ENCODE measurements at places on chromosomes 3 and 15.
A peak's percentile ranks its signal among the peaks of the same experiment; 100 is the strongest.

- DNase-seq, result no peak
Measured at GRCh38 chr15:35043373-35044095, 41.6 kb downstream of the NANOGP8 start.

- no peak for DNase-seq
Measured at GRCh38 chr3:119672776-119673175, 4.4 kb downstream of the COX17 start.

- DNase-seq, result no peak
Measured at GRCh38 chr3:31714495-31715280, 182.0 kb downstream of the STT3B start.

- peak; percentile 44 for DNase-seq
Measured at GRCh38 chr3:17195856-17196604, 311.3 kb downstream of the PLCL2 start.

- DNase-seq, result peak; percentile 33
Measured at GRCh38 chr3:129722527-129722926, 116.1 kb upstream of the PLXND1 start.

DNA sequence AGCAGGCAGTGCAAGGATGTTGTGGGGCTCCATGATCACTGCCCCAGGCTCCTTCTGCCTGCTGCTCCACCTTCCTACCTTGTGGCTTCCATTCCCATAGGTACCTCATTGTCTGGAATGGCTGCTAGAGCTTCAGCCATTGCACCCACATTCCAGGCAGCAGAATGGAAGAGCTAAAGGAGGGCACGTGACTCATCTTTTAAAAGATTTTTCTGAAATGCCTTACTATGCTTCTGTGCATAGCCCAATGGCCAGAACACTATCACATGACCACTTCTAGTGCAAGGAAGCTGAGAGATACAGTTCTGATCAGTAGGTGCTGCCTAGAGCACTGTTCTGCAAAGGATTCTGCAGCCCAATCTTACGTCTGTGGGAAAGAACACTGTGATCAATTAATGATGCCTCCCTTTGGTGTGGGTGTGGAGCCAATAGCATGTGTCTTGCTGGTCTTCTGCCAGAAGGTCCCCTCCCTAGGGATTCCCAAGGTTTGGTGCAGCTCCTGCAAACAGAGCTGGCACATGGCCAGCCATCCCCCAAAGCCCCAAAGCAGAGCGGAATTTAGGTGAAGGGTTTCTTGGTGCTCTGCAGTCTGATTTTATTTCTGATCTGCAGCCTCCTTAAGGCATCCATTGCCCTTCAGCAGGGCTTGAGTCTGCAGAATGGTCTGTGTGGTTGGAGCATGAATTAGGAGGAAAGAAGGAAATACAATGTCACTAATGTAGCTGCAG, 34.4 kb downstream of the SPSB4 start:
- no peak for DNase-seq

DNA sequence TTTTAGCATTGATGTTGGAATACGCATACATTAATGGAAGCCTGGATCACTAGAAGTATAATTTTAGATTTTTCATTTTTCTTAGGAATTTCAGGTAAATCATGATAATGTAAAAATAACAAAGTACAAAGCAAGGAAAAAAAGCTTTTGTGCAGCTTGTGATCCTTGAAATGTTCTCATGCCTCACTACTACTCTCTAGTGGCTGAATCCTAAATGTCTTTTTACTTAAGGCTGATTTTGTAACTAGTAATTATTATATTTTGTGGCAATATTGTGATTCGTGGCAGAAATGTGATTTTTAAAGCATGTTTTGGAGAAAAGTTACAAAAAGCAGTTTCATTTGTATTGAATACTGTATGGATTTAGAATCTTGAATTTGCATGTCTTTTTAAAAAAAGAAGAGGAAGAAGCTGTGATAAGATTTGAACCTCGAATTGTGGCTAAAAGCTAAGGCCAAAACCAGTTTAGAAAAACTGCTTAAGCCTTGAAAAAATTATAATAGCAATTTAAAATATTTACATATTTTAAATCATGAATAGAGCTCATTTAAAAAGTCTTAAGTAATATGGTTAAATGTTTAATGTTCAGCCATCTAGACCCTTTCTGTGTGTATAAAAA, 39.0 kb downstream of the U2SURP start:
- peak; percentile 3 for DNase-seq

DNA sequence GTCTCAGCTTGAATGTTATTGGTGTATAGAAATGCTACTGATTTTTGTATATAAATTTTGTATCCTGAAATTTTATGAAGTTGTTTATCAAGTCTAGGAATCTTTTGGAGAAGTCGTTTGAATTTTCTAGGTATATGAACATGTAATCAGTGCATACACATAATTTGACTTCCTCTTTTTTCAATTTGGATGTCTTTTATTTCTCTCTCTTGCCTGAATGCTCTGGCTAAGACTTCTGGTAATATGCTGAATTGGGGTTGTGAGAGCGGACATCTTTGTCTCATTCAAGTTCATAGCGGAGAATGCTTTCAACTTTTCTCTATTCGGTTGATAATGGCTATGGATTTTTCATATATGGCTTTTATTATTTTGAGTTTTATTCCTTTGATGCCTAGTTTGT, 100.9 kb upstream of the MCTP2 start:
- no peak for DNase-seq

GRCh38 chr3:128493570-128494366, 767 bp upstream of the GATA2 start:
- DNase-seq, result no peak

- no peak for DNase-seq
Measured at GRCh38 chr3:160945336-160945735, 159.8 kb downstream of the B3GALNT1 start.

GRCh38 chr15:41659190-41659589, 1.0 kb upstream of the MGA start:
- DNase-seq, result no peak

GRCh38 chr15:99014803-99015697, 7.5 kb upstream of the PGPEP1L start:
- DNase-seq, result no peak

GRCh38 chr3:15180042-15180611, 25.9 kb upstream of the CAPN7 start:
- DNase-seq, result no peak

GRCh38 chr15:78671626-78672211, 30.7 kb upstream of the CHRNB4 start:
- DNase-seq, result peak; percentile 100

GRCh38 chr3:52696830-52697631, 8.6 kb downstream of the GLT8D1 start:
- no peak for DNase-seq

DNA sequence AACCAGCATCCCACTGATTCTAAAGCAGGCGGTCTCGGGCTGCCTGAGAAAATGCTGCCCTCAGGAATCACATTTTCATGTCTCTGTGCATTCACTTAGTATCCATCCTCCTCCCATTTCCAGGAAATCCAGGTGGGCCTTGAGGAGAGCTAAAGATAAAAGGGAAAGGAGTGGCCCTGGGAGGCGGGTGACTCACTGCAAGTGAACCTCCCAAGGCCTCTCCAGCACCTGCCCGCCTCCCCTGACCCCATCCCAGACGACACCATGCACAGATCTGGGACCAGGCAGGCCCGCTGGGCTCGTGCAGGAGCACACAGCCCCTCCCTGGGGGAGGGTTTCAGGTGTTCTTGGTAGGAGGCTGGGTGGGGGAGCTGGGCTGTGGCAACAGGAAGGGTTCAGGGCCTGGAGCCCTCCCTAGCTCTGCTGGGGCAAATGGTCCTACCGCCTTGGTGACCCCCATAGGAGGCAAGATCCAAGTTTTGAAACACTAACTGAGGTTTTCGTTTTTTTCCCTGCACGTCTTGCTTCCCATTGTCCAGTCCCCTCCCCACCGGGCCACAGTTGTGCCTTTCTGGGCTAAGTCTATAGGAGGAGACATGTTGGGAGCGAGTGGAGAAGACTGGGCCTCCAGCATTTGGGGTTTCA, 22.2 kb downstream of the MELTF start:
- no peak for DNase-seq

GRCh38 chr3:186214670-186215069, 105.8 kb upstream of the ETV5 start:
- no peak for DNase-seq

GRCh38 chr3:187185759-187186158, 11.5 kb upstream of the RTP1 start:
- no peak for DNase-seq

DNA sequence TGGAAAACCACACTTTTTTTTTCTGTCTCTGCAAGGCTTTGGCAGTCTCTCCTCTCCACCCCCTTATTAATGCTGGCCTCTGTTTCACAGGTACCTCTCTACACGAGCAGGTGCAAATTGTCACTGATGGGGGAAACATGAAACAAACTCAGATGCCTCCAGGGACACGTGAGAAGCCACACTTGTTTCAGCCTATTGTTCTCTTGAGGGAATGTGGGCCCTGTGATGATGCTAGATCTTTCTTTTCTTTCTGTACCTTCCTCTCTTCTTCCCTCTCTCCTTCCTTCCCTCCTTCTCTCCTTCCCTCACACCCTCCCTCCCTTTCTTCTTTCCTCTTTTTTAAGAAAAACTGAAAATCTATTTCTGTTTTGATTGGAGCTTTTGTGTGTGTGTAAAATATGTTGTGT, 5.7 kb upstream of the BLM start:
- no peak for DNase-seq

DNA sequence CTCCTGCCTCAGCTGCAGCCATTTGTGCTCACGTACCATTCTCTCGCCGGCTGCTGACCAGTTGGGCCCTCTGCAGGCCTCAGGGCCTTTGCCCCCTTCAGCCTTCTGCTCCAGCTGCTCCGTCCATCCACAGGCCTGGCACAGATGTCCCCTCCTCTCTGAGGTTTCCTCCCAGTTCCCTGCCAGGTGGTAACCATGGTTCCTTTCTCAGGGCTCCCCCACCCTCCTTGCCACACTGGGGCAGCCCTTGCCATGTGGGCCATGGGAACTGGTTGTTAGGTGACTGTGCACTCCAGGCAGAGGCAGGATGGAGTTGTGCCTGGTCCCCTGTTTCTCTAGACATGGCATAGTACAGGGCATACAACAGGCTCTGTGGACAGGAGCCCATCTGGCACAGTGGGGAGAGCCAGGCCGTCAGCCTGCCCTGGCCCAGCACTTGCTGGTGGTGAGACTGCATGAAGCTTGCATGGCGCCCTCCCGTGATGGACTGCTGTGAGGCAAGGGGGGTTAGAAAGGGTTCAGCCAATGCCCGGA, 148.9 kb downstream of the DNAJB8 start:
- peak; percentile 32 for DNase-seq

DNA sequence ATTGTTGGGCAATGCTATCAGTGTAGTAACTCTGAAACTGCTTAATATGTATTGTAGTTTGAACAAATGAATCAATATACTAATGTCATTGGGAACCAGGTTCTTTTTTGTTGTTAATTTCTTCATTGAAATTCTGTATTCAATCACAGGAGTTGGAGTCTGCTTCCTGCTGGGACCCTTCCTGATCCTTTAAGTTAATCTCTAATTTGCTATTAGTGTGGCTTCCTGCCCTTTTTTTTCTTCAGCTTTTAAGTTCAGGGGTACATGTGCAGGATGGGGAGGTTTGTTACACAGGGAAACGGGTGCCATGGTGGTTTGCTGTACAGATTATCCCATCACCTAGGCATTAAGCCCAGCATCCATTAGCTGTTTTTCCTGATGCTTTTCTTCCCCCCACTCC, 21.7 kb downstream of the GPR160 start:
- DNase-seq, result no peak

DNA sequence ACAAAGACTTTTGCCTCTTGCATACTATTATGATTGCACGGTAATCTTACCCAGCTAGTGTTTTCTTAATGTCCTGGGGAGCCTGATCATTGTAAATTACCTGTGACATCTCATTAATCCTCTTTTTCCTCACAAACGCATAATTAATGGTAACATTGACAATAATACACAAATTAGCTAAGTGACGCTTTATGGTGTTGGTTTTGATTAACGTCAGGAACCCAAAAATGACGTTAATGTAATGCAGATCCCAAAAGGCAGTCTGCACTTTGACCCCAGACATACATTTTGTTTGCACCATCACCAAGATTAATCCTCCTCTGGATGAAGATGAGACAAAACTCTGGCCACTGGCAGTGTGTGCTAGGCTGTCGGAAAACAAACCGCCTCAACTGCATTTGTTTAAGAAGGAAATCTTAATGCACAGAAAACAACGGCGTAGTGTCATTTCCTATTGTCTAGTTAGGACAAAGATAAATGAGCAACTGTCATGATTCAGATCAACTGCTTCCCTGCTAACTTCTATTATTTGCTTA, 83.9 kb upstream of the CDIN1 start:
- no peak for DNase-seq

DNA sequence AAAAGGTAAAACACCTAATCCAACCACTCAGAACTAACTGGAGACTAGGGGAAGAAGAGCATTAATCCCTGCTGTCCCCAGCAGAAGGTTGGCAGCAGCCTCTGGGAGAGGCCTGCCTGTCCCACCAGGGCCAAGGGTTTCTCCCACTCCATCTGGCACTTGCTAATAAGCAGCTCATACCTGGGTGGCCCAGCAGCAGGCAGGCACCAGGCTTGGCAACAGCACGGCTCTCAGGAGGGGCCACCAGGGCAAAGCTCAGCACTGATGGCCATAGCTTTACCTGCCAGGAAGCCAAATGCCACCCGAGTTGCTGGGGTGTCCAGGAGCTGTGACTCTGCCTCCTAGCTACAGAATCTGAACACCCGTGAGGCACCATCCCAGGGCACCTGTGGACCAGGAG, 58.3 kb downstream of the BOC start:
- peak; percentile 67 for DNase-seq

DNA sequence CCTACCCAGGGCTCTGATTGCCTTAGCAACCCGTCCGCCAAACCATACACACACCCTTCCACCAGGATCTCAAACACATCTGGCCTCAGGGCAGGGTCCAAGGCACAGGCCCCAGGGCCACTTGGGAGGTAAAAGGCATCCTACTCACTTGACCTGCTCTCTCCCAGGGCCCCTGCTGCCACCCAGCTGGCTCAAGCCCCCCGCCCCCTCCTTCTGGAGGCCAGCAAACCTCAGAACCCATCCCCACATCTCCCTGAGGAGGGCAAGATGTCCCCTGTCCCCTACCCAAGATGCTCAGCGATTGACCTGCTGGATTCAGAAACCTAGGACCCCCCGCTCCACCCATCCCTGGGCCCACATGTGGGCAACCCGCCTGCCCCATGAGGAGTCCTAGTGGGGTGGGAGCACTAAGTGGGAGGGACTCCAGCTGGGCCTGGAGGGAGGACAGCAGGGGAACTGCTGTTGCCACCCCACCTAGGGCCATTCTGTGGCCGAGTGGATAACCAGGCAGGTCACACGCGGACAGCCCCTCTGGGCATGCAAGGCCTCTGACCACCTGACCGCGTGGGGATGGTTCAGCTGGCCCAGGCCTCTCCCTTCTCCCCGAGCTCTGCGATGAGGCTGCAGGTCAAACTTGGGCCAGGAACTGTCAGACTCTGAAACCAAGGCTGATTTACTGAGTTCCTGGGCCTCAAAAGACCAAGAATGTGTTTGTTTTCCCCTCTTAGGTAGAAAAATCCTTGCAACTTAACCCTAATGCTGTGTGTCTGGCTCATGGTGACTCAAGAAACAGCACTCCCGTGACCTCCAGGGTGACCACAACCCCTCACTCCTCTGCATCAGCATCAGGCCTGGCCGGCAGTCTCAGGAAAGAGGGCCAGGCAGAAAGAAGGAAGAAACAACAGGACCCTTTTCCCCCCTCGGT, 4.2 kb downstream of the MFGE8 start:
- no peak for DNase-seq

GRCh38 chr3:46629551-46630517, 17.5 kb downstream of the FAM240A start:
- peak; percentile 14 for DNase-seq

Measured in NCI-H524 treated with DMSO at 0.1 percent for 48 hours (cell line).